Hematopoietic multipotent progenitor cell (in vitro differentiated cells): ENCODE measurements at places on chromosomes 16 and 17.

DNA sequence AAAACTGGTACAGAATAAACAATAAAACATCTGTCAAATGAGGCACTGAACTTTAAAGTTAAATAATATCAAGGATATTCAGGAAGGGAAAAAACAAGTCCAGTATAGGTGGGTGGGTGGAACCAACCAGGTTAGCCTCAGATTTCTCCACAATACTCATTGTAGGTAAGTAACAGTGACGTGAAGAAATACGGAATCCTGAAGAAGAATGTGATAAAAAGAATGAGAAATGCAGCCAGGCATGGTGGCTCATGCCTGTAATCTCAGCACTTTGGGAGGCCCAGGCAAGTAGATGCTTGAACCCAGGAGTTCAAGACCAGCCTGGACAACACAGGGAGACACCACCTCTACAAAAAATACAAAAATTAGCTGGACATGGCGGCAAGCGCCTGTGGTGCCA, 47.3 kb downstream of the UBE2G1 start:
- DNase-seq, result no peak

DNA sequence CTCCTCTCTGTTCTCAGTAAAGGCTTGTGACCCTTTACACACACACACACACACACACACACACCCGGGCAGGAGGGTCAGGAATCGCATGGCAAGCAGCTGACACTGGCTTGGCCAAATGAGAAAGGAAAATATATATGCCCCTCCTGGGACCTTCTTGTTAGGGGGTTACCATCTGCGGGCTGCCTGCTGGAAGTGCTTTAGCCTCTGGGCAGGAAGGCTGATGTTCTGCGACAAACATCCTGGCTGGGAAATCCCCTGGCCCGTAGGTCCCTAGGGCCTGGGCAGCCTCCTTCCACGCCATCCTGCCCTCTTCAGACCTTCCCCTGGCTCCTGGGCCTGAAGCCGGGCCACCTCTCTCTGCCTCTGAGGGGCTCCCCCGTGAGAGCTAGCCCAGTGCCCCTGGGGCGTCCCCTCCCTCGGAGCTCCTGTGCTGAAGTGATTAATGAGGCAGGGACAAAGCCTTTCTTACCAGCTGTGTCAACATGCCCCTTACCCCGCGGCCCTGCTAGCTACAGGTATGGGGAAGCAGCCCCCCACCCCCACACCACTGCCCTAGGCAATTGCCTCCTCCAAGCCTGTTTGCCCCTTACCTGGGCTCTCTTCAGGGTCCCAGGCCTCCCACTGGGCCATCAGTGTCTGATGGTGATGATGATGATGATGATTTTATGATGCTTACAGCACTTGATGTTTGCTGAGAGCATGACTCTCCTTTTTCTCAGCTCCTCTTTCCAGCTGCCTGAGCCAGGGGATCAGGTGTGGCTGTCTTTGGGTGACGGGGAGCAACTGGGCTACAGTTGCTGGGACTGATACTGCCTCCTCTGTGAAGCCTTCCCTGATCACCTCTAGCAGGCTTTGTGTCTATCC, 32.8 kb upstream of the ETV4 start:
- DNase-seq, result peak; percentile 80

GRCh38 chr17:67377488-67378453, 690 bp downstream of the PITPNC1 start:
- DNase-seq, result peak; percentile 43

- no peak for DNase-seq
Observed at GRCh38 chr16:86231321-86231995, 278.9 kb upstream of the FOXF1 start.

- DNase-seq, result no peak
Observed at GRCh38 chr16:61590577-61590976, 445.7 kb downstream of the CDH8 start.

- DNase-seq, result no peak
Observed at GRCh38 chr16:1775006-1775845, 2.3 kb upstream of the MRPS34 start.

DNA sequence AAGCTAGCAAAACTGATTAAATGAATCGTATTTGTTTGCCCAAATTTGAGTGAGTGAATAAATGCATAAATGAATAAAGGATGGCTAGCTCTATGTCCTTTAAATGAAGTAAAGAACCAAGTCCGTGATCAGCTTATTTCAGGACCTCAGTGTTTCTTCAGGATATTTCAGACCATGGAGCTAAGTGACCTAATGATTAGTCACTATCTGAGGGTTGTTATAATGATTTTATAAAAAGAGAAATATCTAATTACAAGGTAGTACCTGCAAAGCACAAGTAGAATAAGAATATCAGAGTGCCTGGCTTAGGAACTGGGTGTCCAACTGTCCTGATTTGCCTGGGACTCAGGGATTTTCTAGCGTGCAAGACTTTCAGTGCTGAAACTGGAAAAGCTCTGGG, 12.5 kb downstream of the KCNJ2 start:
- DNase-seq, result no peak

DNA sequence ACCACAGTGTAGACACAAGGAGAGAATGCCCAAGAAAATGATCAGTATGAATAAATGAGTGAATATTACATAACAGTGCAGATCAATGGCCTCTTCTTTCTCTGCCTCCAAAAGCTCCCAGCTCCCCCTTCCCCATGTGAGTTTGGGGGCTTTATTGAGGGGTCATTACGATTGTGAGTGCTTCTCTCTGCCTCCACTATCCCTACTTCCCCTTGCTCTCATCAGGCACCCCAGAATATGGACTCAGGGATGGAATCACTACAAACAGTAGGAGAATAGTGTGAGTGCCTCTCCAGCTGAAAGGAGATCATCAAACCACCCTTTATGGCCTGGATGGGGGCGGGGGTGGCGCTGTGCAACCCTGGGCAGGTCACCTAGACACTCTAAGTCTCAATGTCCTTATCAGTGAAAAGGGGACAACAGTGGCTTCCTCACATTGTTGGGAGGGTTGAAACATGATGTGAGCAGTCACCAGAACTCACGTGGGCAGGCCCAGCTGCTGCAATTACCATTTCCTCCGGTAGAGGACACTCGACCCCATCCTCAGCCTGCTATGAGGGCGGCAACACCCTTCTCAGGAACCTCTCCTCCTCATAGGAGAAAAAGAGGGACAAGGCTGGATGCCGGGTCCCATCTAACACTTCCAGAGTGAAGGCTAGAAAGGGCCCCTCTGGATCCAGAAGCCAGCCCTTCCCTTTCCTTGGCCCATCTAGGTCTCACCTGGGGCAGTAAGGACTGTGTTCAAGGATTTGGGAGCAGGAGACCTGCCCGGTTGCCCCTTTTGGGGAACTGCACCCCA, 2.1 kb upstream of the EPOP start:
- DNase-seq, result peak; percentile 77

- peak; percentile 21 for DNase-seq
Observed at GRCh38 chr16:71846431-71846830, 655 bp downstream of the ATXN1L start.

DNA sequence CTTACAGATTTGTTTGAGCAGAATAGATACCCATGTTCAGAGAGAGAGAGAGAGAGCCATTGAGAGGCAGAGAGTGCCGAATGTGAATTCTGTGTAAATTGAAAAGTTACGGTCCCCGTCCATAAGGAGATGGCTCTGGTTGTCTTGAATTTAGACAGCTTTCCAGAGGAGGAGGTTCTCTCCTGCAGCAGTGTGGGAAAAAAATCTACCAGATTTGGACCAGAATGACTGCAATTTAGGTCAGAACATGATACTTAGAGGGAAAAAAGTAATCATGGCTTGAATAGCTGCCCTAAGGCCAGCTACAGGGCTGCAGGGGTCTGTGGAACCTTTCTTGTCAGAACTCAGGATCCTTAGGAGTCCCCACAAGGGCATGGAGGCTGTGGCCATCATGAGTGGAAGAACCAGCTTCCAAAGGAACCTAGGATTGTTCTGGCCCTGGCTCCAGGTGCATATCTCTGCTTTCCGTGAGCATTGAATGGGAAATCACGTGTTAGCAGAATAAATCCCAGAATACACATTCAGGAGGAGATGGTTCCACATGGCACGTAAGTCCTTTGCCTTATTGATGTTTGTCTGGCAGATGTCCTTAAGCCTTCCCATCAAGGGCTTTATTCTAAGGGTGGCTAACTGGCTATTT, 13.0 kb downstream of the PITPNC1 start:
- DNase-seq, result no peak

- DNase-seq, result no peak
Observed at GRCh38 chr16:66335704-66336329, 30.7 kb upstream of the CDH5 start.

DNA sequence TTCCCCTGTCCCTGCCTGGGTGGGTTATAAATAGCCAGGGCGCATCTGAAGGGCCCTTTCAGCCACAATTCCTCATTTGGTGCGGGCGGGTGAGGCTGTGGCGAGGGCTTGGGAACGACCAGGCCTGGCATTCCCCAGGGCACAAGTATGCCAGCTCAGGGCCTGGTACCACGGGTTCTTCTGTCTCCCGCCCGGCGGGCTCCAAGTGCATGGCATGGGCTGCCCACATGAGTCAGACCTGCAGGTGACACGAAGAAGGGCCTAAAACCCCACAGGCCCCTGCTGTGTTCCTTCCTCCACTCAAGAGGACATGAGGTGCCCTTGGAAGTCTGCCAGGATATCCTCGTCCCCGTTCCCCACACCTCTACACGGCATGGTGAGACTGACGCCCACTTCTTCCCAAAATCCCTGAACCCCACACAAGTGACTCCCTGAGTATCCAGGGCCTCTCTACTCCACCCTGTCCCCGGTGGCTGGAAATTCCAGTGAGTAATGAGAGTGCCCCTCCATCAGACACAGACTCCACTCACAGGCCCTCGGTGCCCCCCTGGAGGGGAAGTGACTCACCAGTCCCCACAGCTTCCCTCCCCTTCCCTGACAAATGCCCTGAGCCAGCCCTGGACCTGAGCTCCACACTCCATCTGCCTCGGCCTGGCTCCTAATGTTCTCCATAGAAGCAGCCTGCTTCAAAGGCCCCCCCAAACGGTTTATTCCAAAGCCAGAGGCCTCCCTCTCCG, 68.8 kb downstream of the ABR start:
- no peak for DNase-seq

- DNase-seq, result no peak
Observed at GRCh38 chr17:61678339-61678738, 87.3 kb upstream of the NACA2 start.

- DNase-seq, result no peak
Observed at GRCh38 chr16:67999985-68000384, 701 bp upstream of the DPEP2 start.

GRCh38 chr17:556431-556995, 158.1 kb downstream of the VPS53 start:
- DNase-seq, result peak; percentile 53

- no peak for DNase-seq
Observed at GRCh38 chr16:11283820-11284248, 2.7 kb upstream of the PRM1 start.

DNA sequence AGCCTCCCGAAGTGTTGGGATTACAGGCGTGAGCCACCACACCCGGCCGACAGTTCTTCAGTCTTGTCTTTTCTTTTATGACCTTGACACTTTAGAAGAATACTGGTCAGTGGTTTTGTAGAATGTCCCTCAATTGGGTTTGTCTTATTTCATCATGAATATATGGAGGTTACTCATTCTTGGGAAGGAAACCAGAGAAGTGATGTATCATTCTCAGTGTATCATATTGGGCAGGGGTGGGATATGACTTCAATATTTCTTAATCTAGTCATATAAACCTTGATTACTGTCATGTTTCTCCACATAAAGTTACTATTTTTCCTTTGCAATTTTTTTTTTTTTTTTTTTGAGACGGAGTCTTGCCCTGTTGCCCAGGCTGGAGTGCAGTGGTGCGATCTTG, 36.9 kb downstream of the SNTB2 start:
- DNase-seq, result no peak

GRCh38 chr16:49556249-49556605, 182.6 kb downstream of the C16orf78 start:
- DNase-seq, result no peak

- no peak for DNase-seq
Observed at GRCh38 chr17:69913216-69913615, 161.8 kb upstream of the KCNJ16 start.

DNA sequence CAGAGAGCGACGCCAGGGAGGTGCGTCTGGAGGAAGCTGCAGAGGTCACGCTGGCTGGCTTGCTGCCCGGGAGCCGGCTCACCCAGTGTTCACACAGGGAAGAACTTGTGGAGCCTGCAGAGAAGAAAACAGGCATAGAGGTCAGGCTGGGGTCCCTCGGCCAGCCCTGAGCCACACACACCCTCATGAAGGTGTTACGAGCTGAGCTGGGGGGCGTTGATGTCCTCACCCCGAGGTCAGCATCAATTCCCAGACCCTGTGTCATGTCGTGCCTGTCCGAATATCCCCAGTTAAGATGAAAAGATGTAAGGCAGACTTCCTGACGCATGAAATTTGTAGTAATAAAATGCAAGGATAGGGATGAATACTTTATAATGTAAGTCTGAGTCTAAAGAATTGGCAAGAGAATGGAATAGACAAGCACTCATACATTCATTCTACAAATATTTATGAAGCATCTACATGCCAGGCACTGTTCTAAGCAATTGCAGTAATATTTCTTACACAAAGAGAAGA, 77.1 kb downstream of the USP31 start:
- no peak for DNase-seq

GRCh38 chr17:49680314-49680713, 2.4 kb upstream of the SPOP start:
- no peak for DNase-seq
